ENCODE measurements at places on chromosomes 5 and 9.

DNA sequence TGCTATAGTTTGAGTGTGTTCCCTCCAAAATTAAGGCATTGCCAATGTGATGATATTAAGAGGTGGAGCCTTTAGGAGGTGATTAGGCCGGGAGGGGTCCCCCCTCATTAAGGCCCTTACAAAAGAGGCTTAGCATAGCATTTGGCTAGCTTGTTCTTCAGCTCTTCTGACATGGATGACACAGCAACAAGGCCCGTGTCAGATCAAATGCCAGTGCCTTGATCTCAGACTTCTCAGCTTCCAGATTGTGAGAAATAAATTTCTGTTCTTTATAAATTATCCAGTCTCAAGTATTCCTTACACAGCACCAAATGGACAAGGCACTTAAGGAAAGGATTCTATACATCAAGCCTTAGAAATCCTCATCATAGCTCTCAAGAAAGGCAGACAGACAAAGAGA, 31.8 kb downstream of the SLC38A9 start:
- H3K4me3 ChIP-seq, result no peak overlapping the region
- no peaks in the 10 kb centered on the region for H3K36me3 ChIP-seq
- H3K27ac ChIP-seq, result no peak overlapping the region
- DNase-seq, result no peak

DNA sequence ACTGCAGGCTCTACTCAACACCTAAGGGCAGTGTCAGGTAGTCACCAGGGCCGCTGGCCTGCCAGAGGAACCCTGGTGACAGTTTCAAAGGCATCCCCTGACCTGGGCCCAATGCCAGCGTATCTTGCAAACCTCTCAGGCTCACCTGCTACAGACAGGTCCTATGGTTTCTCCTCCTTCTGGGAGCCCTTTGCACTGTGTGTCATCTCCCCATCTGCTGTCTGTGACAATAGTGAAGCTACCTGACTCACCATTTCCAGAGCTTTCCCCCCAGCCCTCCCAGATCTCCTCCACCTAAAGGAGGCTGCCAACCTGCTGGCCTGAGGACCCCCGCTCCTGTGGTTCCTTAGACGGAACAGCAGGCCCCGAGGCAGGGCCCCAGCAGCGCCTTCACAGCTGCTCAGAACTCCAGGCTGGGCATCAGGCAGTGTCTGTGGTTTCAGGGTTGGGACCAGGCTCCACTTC, 203.1 kb downstream of the FSTL4 start:
- DNase-seq, result no peak
- H3K27ac ChIP-seq, result no peak overlapping the region
- no peak overlapping the region for H3K4me3 ChIP-seq
- H3K36me3 ChIP-seq, result no peaks in the 10 kb centered on the region

- peaks cover 49% of the 10 kb centered on the region for H3K27me3 ChIP-seq
- H3K4me3 ChIP-seq, result no peak overlapping the region
- no peaks in the 10 kb centered on the region for H3K36me3 ChIP-seq
- no peak overlapping the region for H3K27ac ChIP-seq
These were observed 8.4 kb downstream of the FAM163B start for GRCh38 chr9:133600739-133601138.

GRCh38 chr5:156396063-156396829, 69.3 kb downstream of the SGCD start:
- no peak for DNase-seq
- H3K4me3 ChIP-seq, result no peak overlapping the region
- H3K4me1 ChIP-seq, result peaks cover 24% of the 10 kb centered on the region
- H3K27me3 ChIP-seq, result no peaks in the 10 kb centered on the region
- H3K36me3 ChIP-seq, result no peaks in the 10 kb centered on the region

DNA sequence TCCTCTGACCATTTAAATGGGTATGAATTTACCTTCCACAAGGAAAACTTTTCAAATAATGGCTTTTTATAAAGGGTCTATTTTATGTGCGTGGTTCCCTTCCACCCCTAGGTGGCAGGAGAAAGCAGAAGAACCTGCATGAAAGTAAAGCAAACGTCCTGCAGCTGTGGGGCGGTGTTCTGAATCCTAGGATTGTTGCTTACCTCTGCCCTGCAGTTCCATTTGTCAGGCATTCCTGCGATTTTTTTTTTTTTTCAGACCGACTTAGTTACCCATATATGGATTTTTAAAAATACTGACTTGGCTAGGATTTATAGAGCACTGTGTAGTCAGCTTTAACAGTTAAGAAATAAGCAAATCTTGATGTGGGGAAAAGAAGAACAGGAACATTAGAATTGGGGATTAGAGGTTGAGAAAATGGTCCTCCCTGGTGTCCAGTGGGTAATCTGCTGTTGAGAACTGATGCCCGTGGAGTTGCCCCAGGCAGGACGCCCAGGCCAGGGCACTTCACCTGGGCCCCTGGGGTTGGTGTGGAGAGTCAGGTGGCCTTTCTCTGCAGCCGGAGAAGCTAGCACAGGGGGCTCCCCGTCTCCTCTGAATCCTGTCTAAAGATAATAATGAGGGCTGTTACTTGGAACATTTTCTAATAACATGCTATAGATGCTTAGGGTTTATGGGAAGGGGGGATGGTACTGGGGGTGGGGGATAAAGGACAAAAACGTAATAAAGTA, 30.4 kb upstream of the LTC4S start:
- DNase-seq, result no peak
- H3K4me3 ChIP-seq, result no peak overlapping the region
- peaks cover 38% of the 10 kb centered on the region for H3K4me1 ChIP-seq
- H3K36me3 ChIP-seq, result peaks cover 32% of the 10 kb centered on the region

DNA sequence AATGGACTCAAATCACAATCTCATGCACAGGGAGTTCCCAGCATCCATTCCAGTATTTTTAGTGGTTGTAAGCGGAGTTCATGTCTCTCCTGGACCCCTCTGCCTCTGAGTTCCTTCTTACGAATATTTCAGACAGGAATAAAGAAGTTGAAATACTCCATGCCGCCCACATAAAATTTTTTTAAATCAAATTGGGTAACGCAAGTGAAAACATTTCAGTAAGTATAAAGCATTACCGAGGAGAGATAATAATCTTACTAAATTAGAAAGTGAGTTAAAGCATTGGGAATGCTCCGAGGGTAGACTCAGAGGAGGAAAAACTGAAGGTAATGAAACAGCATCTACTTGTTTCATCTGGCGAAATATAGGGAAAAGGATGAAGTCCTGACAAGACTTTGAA, 317.6 kb downstream of the ARRDC3 start:
- no peaks in the 10 kb centered on the region for H3K27me3 ChIP-seq
- no peaks in the 10 kb centered on the region for H3K36me3 ChIP-seq
- no peak for DNase-seq

DNA sequence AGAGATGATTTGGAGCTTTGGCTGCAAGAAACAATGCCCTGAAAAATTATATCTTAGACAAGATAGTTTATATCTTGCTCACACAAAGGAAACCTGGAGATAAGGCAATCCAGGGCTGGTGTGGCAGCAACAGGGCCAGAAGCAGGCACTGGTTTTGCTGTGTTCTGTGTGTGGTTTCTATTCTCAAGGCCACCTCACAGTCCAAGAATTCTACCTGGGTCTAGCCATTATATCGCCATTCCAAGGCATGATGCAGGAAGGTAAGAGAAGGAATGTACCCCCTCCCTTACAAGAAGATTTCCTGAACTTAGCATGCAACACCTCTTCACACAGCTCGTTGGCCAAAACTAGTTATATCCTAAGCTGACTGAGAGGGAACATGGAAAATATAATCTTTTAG, 74.5 kb upstream of the MEGF10 start:
- DNase-seq, result no peak
- H3K36me3 ChIP-seq, result no peaks in the 10 kb centered on the region
- no peaks in the 10 kb centered on the region for H3K27me3 ChIP-seq

DNA sequence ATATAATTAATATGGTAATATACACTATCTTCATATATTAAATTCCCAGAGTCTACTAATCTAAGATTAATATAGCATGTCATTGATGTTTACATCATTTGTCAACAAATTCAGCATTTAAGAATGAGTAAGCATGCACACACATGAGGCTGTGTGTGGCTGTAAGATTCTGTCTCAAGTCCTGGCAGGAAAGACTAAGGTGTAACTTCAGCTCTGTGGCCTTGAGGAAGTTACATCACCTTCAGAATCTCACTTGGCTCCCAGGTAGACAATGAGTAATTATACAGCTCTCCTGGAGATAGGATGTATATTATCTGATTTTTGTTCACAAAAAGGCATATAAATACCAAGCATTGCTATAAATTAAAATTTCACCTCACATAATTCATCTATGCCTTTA, 119.4 kb upstream of the IQGAP2 start:
- no peak for DNase-seq
- no peaks in the 10 kb centered on the region for H3K4me1 ChIP-seq
- H3K36me3 ChIP-seq, result no peaks in the 10 kb centered on the region

- H3K27ac ChIP-seq, result no peak overlapping the region
- H3K4me3 ChIP-seq, result no peak overlapping the region
- H3K4me1 ChIP-seq, result no peaks in the 10 kb centered on the region
- no peaks in the 10 kb centered on the region for H3K27me3 ChIP-seq
- no peaks in the 10 kb centered on the region for H3K36me3 ChIP-seq
These were observed 47.6 kb upstream of the ZFAND5 start for GRCh38 chr9:72412483-72413040.

DNA sequence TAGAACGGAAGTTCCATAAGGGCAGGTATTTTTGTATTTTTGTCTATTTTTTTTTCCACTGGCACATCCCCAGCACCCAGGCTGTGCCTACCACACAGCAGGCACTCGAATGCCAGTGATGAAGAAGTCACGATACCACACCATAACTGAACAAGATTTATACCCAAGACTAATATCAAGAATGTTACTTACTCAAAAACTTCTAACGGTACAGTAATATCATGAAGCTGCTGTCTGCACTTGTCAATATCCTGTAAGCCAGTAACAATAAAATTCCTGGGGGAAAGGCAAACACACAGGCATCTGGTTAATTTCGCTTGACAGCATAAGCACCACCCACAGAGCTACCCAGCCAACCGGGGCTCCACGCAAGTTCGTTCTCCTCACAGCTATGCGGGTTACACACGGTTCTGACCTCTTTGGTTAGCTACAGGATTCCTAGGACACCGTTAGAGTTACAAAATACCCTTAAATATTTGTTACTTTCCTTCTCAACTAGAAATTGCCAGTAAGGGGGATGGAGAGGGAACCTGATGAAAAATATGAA, 1.3 kb downstream of the MED10 start:
- DNase-seq, result no peak
- H3K27ac ChIP-seq, result peak overlapping the region; percentile 95
- H3K36me3 ChIP-seq, result peaks cover 20% of the 10 kb centered on the region

All from esophagus squamous epithelium (tissue), 5 donors.